ENCODE measurements at places on chromosomes 13 and 19.
A peak's percentile ranks its signal among the peaks of the same experiment; 100 is the strongest.

- no peak for DNase-seq
These were observed 207.8 kb downstream of the RFC3 start for GRCh38 chr13:34025746-34026145.

DNA sequence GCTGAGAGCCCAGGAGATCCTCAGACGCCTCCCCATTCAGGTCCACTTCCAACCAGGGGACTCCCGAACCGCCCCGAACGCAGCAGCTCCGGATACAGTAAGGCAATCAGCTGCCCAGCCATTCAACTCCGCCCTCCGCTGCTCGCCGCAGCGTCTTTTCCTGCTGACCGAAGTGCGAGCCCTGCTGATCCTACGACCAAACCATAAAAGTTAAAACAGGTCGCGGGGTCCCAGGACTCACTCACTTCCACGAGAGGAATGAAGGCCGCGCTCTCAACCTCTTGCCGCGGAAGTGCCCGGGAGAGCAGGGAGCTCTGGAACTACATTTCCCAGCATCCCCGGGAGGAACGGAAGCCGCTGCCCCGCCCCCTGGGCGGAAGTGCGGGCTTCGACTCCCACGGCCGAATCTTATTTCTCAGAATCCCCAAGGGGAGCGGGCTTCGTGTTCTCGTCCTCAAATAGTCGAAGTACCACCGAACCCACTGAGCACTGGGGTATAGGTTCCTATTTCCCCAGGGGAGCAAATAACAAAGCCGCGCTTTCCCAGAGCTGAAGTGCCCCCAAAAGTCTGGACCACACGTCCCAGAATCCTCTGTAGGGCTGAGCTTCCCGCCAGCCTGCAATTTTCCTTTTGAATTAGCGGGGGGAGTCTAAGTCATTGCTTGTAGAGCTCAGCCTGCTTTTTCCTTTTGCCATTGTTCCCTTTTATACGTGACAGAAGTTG, at the start of gene ZNF45:
Gene ZNF45, minus strand, starts transcription at position 298 of the 724 bp plus-strand sequence. CDS start 13,097 bp downstream, outside the sequence.
- DNase-seq: peak; percentile 64

- DNase-seq: no peak
These were observed 59.8 kb downstream of the SCEL start for GRCh38 chr13:77595166-77595810.

DNA sequence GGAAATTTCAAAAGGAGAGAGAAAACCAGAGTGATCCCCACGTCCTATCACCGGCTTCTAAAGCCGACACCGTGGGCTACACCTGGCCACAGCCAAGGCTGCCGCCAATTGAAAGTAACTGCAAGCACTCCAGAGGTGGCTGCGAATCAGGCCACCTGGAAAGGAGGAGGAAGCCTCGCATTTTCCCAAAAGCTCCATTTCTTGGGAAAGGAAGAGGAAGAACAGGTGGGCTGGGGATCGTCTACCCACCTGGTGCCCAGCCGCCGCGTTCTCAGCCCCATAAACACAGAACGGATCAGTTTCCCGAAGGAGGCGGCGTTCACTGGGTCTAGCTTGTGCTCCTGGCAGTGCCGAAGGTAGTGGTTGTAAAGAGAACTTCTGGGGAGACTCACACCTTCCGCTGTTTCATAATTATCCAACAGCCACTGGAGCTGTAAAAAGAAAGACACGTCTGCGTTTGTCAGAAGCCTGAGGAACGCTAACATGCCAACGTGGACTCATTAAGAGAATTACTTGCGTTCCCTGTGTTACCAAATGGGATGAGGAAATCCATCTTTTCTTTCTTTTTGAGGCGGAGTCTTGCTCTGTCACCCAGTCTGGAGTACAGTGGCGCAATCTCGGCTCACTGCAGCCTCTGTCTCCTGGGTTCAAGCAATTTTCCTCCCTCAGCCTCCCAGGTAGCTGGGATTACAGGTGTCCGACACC, 38.1 kb upstream of the RANBP3 start:
- DNase-seq: no peak

DNA sequence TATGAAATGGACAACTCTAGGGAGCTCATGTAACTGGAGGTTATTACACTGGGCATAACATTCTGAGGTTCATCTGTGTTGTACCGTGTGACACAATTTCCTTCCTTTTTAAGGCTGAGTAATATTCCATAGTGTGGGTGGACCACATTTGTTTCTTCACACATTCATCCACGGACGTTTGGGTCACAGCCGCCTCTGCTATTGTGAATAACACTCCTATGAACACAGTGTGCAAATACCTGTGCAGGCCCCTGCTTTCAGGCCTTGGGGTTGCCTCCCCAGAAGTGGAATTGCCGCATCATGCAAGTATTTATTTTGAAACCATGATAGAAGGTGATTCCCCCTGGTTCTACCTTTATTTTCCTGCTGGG, 63.4 kb upstream of the MCF2L start:
- DNase-seq: no peak

GRCh38 chr13:102443249-102443648, 41.4 kb upstream of the FGF14 start:
- DNase-seq: no peak
